Activated naive CD8-positive, alpha-beta T cell treated with anti-CD3 and anti-CD28 coated beads for 36 hours (primary cell): ENCODE measurements at places on chromosomes 7 and 10. TPM values are rescaled to one million over a fixed set of nuclear protein-coding genes. Genes with fewer than 3 reads are reported as not detected.
A peak's percentile ranks its signal among the peaks of the same experiment; 100 is the strongest.

GRCh38 chr10:111004016-111004415 is 72.8 kb upstream of the ADRA2A start:
- no peaks in the 10 kb centered on the region for H3K27me3 ChIP-seq
- peaks cover 9% of the 10 kb centered on the region for H3K36me3 ChIP-seq
- DNase-seq = no peak
- no peak overlapping the region for H3K27ac ChIP-seq
- H3K4me1 ChIP-seq = peaks cover 5% of the 10 kb centered on the region

DNA sequence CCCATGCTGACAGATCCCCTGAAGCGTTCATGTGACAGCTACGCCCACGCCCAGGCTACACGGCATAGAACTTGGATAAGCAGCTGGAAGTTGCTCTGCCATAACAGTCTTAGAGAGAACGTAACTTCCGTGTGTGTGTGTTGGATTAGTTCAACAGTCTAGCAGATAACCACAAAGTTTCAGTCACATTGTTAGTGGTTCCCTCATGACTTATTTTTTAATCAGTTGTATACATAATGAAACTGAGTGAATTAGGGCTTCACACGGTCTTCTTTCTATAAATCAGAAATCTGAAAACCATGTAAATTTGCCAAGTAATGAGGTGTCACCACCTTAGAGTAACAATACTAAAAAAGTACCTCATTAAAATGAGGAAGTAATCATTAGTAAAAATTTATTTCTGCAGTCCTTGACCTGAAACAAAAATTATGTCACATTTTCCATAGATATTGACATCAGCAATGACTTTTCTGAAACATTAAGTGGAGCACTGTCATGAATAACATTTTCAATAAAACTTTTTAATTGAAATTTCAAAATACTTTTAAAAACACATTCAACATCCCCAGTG is 21.7 kb upstream of the MACC1 start:
- peak; percentile 11 for DNase-seq
- H3K4me3 ChIP-seq = no peak overlapping the region
- peaks cover 23% of the 10 kb centered on the region for H3K27me3 ChIP-seq
- peaks cover 3% of the 10 kb centered on the region for H3K36me3 ChIP-seq

DNA sequence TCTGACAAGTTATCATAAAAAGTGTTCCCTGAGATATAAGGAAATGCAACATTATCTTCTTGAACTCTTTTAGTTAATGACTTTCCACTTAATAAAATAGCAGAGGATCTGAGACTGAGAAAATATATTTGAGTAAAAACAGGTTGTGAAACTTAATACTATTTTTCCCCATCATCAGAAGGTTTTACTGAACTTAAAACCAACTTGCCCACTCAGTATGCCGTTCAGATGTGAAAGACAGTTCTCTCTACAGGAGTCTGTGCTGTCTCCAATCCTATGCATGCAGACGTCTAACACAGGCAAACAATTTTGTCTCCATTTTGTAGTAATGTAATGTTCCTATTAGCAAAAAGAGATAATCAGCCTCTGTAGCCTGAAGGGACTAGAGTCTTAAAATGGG is 38.2 kb upstream of the CYP2C18 start:
- H3K4me1 ChIP-seq = no peaks in the 10 kb centered on the region
- H3K27me3 ChIP-seq = no peaks in the 10 kb centered on the region
- no peaks in the 10 kb centered on the region for H3K36me3 ChIP-seq
- DNase-seq = no peak
- no peak overlapping the region for H3K27ac ChIP-seq

The TEX36 gene
- total RNA-seq = not detected

- H3K27ac ChIP-seq = no peak overlapping the region
- H3K27me3 ChIP-seq = no peaks in the 10 kb centered on the region
- no peak for DNase-seq
- H3K4me1 ChIP-seq = no peaks in the 10 kb centered on the region
Observed at GRCh38 chr7:102252366-102252982, 34.2 kb upstream of the SH2B2 start.

- no peak overlapping the region for H3K27ac ChIP-seq
- no peaks in the 10 kb centered on the region for H3K27me3 ChIP-seq
- H3K4me1 ChIP-seq = no peaks in the 10 kb centered on the region
- no peaks in the 10 kb centered on the region for H3K36me3 ChIP-seq
- H3K4me3 ChIP-seq = no peak overlapping the region
- no peak for DNase-seq
Observed at GRCh38 chr10:121252756-121253155, 345.5 kb downstream of the FGFR2 start.

The TUBAL3 gene
- not detected for total RNA-seq
